ENCODE measurements at places on chromosomes 2 and 18.

DNA sequence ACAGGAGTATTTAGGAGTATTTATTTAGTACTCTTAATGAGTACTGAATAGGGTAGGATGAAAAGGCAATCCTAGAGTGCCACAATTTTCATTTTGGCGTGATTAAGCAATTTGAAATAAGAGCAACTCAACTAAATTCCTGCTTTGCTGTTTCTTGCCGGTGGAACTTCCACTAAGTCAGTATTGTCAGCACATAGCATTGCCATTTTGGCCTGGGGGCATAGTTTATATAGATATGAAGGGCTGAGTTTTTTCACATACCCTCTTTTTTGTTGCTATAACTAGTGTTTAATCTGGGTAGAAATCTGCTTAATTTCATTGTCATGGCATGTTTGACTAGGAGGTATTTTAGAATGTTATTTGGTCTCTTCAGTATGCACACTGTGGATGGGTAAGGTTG is 1.9 kb downstream of the GTF2A1L start:
- no peak for DNase-seq

DNA sequence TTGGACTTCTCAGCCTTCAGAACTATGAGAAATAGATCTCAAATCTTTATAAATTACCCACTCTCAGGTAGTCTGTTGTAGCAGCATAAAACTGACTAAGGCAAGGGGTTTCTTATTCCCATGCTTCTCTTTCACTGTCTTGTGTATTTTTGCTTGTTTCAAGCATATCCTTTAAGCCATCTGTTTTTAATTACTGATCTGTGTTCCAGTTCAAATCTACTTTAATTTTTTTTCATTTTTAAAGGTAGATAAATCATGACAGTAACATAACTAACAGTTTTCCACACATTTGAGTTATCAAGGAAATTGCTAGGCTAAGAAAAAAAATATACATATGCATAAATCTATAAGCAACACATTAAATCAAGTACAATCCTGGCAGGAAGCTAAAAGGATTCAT is 317.9 kb upstream of the TNP1 start:
- no peak for DNase-seq

GRCh38 chr2:63081404-63081803 is 30.8 kb downstream of the OTX1 start:
- DNase-seq: no peak

DNA sequence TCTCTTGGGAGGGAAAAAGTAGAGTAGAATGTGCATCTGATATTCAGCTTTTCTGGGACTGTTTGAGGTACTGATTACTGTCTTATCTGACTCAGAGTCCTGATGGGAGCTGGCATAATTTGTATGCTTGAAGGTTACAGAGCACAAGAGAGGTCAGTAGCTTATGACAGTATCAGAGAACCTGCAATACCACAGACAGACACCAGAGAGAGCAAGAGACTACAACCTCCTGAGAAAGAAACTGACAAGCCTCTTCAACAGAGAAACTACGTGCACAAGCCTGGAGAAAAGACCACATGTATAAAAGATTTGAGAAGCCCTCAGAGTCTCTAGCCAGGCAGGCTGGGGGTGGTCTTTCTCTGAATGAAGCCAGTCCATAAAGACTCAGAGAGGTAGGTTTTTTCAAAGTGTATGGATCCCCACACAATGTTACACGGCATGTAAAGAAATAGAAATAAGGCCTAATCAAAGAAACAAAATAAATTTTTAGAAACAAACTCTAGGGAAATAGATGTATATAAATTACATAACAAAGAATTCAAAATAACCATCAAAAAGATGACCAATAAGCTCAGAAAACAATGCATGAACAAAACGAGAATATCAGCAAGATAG is 568.3 kb downstream of the LRRTM4 start:
- peak; percentile 57 for DNase-seq

DNA sequence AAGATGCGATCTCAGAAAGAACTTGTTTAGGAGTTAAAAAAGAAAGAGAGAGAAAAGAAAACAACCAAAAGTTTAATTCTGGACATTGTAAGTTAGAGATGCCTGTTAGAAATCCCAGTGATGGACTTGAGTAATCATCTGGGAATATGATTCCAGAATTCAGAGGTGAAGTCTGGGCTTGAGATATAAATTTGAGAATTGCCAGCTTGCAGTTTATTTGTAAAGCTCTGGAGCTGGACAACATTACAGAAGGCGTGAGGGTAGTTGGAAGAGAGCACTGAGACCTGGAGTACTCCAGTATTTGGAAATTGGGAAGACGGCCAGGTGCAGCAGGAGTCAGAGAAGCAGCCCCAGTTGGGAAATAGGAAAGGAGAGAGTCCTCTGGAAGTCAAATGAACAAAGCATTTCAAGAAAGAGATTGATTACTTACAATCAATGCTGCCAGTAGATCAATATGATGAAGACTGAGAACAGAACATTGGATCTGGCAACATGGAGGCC is 128.8 kb upstream of the ARHGAP28 start:
- DNase-seq: no peak

- no peak for DNase-seq
Observed at GRCh38 chr2:206799083-206799482, 33.7 kb downstream of the FASTKD2 start.

DNA sequence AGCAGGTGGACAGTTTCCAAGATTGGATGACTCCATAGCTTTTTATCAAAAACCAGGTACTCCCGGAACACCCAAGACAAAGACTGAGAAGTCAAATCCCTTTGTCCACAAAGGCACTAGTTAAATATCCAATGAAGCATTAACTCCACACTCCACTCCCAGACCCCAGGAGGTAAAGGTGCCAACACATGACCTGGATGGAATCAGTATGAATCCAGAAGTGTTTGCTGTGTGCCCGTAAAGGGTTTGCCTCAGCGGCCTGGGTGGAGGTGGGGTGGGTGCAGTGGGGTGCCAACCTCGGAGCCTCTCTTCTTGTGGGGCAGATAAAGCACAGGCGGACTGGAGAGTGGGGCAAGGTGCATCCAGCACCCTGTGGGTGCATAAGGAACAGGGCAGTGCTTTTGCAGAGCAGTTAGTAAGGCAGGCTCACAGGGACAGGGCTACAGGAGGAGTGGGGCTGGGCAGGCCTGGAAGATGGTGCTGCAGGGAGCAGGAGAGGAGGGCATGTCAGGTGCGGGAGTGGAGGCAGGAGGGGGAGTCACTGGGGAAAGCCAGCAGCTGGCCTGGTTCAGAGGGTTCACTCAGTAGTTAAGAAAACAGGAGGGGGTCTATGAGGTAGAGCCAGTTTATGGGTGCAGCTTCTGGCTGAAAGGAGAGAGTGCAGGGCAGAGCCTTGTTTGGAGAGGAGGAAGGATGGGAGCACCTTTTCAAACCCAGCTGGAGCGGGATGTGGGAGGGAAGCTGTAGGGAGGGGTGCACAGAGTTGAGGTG is 208.4 kb upstream of the SMAD2 start:
- no peak for DNase-seq

DNA sequence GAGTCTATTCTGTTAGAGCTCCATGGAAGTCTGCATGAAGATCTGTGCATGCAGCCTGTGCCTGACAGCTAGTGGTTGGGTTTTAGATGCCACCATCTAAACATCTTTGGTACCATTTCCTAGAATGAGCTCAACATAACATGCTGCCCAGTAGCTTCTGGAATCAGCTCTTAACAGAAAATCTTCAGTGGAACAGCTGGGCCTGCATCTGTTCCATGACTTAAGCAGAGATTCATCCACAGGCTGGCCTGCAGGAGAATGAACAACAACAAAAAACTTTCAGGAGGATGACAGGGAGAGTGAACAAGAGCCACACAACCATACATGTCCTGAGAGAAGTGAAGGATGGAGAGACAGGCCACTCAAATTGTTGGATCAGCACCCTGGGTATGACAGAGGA is 316.6 kb downstream of the RDH14 start:
- DNase-seq: no peak

- DNase-seq: no peak
Observed at GRCh38 chr2:46569766-46570165, 90.4 kb downstream of the TMEM247 start.

DNA sequence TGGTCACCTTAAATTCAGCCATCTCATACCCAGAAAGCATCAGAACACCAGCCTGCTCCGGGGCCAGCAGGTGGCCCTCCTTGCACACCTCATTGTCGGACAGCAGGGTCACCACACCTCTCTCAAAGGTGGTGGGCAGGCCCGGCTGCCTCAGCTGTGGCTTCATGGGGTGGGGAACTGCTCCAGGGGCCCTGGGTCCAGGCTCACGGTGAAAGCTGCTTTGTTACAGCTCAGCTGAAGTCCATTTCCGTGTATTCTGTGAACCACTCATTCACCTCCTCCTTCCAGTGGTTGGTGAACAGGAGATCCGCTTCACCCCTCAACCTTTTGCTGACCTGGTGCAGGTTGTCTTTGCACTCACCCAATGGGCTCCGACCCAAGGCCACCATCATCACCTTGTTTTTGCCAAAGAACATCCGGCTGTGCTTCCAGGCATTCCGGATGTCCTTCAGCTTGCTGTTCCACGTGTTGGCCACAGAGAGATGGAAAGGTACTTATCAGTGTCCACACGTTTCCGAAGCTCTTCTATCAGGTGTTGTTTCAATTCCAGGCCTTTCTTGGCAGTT is 78.6 kb upstream of the LDLRAD4 start:
- no peak for DNase-seq

DNA sequence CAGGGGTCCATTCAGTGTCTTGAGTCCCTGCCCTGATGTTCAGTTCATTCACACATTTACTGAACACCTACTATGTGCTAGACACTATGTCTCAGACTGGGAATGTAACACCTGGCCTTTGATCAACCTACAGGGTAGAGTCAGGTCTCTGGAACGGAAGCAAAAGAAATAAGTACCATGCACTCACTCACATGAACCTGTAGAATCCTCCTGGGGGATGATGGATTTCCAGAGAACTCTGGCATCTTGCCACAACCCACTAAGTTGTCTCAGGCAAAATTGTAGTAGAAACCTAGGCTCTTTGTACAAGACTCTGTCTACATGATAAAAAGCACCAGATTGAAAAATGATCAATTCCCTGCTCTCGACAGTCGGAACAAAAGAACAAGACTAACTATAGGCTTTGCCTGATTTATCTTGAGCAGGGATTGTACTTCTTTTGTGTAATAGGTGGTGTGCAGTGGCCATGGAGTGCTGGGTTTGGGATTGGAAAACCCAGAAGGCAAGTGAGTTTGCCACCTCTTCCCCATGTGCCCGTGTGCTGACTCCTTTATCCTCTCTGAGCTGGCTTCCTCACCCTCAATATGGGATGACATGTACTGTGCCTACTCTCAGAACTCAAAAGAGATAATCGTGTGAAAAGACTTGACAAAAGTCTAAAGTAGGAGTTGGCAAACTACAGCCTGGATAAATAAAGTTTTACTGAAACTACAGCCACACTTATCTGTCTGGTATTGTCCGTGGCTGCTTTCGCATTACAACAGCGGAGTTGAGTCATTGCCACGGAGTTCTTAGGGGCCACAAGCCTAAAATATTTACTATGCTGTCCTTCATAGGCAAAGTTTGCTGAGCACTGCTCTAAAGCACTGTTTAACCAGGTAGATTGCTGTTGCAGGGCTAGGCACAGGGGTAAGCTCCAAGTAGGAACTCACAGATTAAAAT is 4.4 kb downstream of the CAPN14 start:
- DNase-seq: no peak

GRCh38 chr2:84786601-84787000 is 94.3 kb downstream of the TRABD2A start:
- DNase-seq: no peak

- DNase-seq: no peak
Observed at GRCh38 chr2:24199968-24200590, 25.2 kb downstream of the FAM228A start.

GRCh38 chr2:129827311-129828090 is 152.0 kb upstream of the RAB6C start:
- DNase-seq: no peak

DNA sequence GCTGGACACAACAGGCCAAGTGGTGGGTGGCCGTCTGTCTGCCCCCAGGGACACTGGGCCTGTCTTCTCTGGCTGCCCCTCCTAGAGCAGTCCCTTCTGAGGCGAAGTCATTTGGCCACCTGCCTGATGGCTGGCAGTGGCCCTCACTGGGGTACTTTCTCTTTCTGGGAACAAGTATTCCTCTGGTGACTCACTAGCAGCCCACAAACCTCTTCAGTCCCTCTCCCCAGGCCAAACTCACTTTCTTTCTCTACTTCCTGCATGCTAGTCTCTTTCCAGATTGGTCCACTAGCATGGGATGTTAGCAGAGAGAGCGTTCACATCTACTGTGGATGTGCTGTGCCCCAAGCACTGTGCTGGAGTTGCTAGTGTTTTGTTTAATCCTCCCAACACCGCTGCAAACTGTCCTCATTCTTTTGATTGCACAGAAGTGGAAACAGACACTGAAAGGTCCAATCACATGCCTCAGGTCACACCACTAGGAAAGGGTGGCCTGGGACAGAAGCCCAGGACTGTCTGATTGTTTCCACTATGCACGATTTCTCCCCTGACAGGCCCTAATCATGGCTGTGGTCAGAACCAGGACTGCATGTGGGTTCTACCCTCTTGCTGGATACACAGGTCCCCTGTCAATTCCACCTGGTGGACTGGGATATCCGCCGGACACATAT is 5.2 kb downstream of the DYSF start:
- no peak for DNase-seq

GRCh38 chr2:85539361-85540132 is 579 bp downstream of the MAT2A start:
- DNase-seq: peak; percentile 50

GRCh38 chr2:24410976-24411375 is 50.6 kb upstream of the ITSN2 start:
- DNase-seq: no peak

GRCh38 chr2:160104115-160104514 is 41.7 kb upstream of the PLA2R1 start:
- DNase-seq: no peak

DNA sequence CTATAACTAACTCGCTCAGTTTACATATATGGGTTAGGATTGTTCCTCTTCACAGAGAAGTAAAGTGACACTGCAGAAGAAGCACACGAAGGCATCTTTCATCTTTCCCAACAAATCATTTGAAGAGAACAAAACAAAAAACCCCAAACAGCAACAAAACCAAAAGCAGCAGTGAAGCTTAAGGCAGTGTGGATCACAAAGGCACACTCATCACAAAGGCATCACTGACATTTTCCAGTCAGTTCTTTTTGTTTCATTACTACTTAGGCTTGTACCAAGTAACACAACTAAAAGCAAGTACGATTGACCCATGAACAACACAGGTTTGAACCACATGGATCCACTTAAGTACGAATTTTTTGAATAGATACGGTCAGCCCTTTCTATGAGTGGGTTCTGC is 75.7 kb downstream of the RNF152 start:
- no peak for DNase-seq

DNA sequence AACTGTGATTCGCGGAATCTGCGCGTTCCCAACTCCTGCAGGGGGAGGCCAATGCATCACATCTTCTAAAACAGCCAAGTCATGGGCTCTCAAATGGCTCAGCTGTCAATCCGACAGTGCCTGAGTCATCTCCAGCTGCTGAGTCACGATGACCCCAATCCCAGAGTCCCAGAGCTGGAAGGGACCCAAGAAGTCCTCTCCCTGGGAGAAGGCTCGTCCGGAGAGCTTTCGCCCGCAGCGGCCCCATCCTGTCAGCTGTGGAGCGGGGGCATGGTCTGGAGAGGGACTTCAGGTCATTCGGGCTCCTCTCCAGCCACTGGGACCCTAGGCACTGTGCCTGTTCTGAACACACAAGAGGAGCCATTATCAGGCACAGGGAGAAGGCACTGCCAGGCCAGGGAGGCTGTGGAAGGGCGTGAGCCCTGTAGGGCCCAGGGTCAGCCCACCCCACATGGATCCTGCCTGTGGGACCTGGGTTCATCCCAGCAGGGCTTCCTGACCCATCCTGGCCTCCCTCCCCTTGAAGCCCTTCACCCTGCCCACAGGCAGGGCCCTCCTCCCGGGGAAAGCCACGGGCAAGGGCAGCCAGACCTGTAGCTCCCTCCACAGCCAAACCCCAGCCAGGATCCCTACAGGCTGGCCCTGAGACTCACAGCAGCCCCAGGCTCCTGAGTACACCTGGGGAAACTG is 47.6 kb upstream of the GPC1 start:
- no peak for DNase-seq

Measured in neural crest cell (in vitro differentiated cells).